Transverse colon (tissue), 4 donors: ENCODE measurements at places on chromosomes 6 and 20. TPM values are rescaled to one million over a fixed set of nuclear protein-coding genes. Genes with fewer than 3 reads are reported as not detected.

RSPO3 gene
- total RNA-seq, result 5.2 TPM

GLYATL3 gene
- total RNA-seq, result not detected

DDX43 gene
- total RNA-seq, result 2.6 TPM

CTSZ gene
- total RNA-seq, result 246 TPM

DNA sequence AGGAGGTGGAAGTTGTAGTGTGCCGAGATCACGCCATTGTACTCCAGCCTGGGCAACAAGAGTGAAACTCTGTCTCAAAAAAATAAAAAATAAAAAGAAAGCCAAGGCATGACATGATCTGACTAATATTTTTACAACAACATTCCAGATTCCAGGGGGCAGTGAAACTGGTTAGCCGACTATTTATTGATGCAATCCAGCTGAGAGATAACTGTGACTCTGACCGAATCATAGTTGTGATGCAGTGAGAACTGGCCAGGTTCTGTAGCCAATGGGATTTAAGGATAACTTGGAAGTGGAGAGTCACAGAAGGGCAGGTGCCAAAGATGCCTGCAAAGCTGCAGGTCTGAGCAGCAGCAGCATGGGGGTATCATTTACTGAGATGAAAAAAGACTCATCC lies 82.9 kb upstream of the TSHZ2 start:
- DNase-seq, result no peak

GRCh38 chr20:9457136-9457535 lies 57.3 kb upstream of the LAMP5 start:
- no peak for DNase-seq

GRCh38 chr6:151482290-151482689 lies 11.5 kb upstream of the CCDC170 start:
- DNase-seq, result no peak

GRCh38 chr6:163021054-163021453 lies 293.3 kb downstream of the PACRG start:
- DNase-seq, result no peak
